CD4-positive, alpha-beta memory T cell (primary cell): ENCODE measurements at places on chromosomes 1 and 21.

GRCh38 chr1:16927711-16928485 lies 6.2 kb downstream of the CROCC start:
- no peak for DNase-seq

- DNase-seq, result no peak
Observed at GRCh38 chr1:2650967-2651645, 18.3 kb upstream of the MMEL1 start.

- no peak for DNase-seq
Observed at GRCh38 chr1:72649211-72649888, 367.0 kb upstream of the NEGR1 start.

- DNase-seq, result no peak
Observed at GRCh38 chr1:167472752-167473521, 45.4 kb downstream of the CD247 start.

- DNase-seq, result no peak
Observed at GRCh38 chr1:165891111-165891860, 63.9 kb downstream of the UCK2 start.

GRCh38 chr1:42114229-42114628 lies 39.0 kb upstream of the GUCA2B start:
- no peak for DNase-seq

GRCh38 chr1:19344372-19344810 lies 32.3 kb downstream of the SLC66A1 start:
- peak; percentile 37 for DNase-seq

DNA sequence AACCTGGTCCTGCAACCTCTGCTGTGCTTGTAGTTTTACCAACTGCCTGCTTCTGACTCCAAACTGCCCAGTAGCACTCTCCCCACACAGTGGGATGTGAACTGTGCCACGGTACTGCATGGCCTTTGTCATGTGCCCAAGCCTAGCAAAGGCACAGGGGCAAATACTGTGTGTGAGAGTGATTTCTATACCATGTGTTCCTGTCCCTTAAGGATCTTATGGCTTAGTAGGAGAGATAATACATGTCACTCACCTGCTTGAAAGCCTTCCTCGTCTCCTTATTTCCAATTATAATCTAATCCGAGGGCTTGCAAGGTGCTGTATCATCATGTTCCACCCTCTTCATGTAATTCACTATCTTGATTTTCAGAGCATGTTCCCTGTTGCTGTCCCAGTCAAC lies 51.3 kb downstream of the UBE4B start:
- DNase-seq, result no peak

DNA sequence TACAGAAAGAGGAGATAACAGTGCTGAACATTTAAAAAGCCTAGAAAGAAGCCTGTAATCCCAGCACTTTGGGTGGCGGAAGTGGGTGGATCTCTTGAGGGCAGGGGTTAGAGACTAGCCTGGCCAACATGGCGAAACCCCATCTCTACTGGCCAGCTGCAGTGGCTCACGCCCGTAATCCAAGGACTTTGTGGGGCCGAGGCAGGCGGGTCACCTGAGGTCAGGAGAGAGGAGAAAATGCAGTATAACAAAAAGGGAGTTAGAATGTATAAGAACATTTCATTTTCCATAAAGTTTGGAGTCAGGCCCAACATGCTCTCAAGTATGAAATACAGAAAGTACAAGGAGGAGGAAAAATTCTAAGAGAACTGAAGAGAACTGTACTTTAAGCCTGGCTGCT lies 134.5 kb downstream of the SMYD3 start:
- DNase-seq, result no peak

GRCh38 chr1:104238991-104239390 lies 489.3 kb downstream of the AMY1C start:
- no peak for DNase-seq

DNA sequence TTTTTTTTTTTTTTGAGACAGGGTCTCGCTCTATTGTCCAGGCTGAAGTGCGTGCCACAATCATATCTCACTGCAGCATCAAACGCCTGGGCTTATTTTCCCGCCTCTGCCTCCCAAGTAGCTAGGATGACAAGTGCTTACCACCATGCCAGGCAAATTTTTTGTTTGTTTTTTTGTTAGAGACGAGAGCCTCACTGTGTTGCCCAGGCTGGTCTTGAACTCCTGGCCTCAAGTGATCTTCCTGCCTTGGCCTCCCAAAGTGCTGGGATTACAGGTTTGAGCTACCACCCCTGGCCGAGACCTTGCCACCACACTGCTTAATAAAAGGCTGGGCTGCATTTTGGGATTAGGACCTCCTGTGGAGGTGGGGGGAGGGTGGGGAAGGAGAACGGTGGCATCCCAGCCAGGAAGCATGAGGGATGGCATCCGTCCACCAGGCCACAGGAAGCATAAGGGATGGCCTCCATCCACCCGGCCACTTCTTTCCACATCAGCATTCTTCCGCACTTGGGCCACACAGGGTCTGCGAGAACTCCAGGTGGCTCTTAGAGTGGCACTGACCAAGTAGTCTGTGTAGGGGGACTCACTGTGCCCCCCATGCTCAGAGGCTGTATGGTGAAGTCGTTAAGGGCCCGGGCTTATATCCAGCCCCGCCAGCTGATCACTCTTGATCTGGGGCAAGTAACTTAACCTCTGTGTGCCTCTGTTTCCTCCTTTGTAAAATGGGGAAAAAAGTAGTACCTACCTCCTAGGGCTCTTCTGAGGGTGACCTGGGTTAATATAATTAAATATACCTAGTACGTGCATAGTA lies 75.0 kb downstream of the GALNT2 start:
- no peak for DNase-seq

GRCh38 chr21:46662367-46662654 lies 26.8 kb downstream of the PRMT2 start:
- no peak for DNase-seq

GRCh38 chr1:77978293-77978968 lies 441 bp downstream of the FUBP1 start:
- DNase-seq, result peak; percentile 84

DNA sequence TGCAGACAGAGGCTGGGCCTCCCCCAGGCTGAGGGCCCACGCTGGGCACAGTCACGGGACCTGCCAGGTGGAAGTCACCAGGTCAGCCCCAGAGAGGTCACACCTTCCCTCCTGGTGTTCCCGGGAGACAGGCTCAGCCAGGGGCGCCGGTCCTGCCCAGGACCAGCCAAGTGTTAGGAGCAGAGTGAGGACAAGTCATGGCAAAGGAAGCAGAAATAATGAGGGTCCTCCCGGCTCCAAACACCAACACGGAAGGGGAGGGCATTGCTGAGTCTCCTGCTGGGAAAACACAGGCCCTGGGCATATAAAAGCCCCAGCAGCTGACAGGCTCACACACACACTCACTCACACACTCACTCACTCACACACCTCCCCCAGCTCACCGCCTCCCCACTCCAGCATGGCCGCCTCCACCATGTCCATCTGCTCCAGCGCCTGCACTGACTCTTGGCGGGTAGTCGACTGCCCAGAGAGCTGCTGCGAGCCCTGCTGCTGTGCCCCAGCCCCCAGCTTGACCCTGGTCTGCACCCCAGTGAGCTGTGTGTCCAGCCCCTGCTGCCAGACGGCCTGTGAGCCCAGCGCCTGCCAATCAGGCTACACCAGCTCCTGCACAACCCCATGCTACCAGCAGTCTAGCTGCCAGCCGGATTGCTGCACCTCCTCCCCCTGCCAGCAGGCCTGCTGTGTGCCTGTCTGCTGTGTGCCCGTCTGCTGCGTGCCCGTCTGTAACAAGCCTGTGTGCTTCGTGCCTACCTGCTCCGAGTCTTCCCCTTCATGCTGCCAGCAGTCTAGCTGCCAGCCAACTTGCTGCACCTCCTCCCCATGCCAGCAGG lies at the start of gene KRTAP10-10:
KRTAP10-10 (plus strand) TSS at position 339 of the 833 bp plus-strand sequence; CDS start at position 401, 62 bp downstream.
- no peak for DNase-seq

- DNase-seq, result no peak
Observed at GRCh38 chr1:228964178-228965089, 229.2 kb downstream of the RHOU start.

DNA sequence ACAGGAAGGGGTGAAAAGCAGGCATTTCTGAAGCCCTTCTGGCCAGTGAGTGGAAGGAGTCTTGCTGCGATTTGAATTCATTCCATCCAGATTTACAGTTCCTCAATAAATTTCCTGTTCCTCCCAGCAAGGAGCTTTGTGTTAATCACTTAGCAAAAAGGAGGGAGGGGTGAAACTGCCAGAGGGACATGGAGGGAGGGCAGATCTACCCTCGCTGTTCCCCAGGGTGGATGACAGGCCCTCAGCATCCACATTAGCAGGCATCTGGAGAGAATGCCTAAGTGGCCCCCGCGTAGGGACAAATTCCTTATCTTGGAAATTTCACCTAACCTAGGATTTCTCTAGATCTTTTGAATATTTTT lies 1.2 kb downstream of the ETV3 start:
- no peak for DNase-seq

DNA sequence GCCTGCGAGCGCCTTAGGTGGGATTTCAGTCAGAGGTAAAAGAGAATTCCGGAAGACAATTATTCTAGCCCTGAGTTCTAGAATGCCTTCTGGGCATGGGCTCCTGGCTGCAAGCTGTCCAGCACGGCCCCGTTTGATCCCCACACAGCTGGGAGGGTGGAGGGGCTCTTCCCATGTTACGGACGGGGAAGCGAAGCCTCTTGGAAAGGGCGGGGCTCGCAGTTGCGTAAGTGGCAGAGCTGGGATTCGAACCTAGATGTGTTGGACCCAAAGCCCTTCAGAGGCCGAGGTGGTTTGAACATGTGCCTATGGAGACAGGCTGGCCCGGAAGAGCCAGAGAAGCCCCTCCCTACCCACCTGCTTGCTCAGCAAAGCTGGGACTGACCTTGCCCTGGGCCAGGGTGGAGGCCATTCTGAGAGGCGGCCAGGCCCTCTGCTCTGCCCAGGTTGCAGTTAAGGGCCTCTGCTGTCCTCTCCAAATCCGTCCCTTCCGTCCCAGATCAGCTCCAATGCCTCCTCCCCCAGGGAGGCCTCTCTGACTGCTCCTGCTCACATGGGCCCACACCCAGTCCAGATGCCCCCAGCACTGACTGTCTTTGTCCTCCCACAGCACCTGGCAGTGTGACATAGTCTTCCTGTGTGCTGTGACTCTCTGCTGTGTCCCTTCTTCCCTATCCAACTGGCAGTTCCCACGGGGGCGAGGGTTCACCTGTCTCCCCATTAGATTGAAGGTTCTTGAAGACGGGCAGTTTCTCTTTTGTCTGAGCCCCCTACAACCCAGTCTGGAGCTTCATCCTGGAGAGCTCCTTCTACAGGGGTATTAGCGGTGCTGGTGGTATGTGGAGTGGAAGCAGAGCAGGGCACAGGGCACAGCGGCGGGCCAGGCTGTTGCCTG lies 1.2 kb upstream of the HSPB7 start:
- no peak for DNase-seq

DNA sequence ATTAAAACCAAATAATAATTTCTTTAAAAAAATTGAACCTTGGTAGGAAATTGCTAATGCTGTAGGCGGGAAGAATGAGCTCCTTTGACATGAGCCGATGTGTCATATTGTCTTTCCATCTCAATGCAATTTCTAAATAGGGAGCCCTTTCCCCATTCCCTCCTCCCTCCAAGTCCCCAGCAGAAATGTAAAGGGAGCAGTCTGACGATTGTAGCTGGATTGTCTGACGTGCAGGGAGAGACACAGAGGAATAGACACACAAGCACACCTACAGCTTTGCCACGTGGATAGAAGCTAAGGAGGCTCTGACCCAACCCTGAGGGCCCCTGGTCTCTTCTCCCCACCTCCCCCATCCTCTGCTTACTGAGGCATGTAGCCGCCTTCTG lies 3.6 kb upstream of the SYT6 start:
- no peak for DNase-seq

DNA sequence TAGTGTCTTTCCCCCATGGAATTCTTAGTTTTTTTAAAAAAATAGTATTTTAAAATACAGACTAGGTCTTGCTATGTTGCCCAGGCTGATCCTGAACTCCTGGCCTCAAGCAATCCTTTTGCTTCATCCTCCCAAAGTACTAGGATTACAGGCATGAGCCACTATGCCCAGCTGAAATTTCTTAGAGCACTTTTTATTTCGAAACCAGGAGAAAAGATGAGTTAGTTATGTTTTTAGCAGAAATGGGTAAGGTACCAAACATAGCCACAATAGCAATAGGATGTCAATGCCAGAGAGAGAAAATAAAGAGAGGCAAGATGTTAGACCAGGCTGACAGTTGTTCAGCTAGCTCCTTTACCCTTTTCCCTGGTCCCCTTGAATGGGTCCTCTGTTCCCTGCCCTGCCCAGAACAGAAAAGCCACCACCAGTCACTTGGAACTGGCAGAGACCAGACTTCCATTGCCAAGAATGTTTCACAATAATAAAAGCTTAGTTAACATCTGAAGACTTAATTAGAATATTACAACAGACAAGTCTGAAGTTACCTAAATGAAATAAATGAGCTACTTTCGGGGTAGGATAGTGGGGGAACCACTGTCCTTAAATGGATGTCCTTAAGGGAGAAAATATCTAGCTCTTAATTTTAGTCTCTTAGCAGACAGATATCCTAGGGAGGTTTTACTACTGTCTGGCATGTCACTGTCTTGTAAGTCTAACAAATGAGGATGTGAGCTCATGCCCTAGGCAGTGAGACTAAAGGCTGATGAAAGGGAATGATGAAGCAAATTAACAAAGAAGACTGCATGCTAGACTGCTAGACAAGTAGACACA lies 54.3 kb downstream of the ABL2 start:
- no peak for DNase-seq

DNA sequence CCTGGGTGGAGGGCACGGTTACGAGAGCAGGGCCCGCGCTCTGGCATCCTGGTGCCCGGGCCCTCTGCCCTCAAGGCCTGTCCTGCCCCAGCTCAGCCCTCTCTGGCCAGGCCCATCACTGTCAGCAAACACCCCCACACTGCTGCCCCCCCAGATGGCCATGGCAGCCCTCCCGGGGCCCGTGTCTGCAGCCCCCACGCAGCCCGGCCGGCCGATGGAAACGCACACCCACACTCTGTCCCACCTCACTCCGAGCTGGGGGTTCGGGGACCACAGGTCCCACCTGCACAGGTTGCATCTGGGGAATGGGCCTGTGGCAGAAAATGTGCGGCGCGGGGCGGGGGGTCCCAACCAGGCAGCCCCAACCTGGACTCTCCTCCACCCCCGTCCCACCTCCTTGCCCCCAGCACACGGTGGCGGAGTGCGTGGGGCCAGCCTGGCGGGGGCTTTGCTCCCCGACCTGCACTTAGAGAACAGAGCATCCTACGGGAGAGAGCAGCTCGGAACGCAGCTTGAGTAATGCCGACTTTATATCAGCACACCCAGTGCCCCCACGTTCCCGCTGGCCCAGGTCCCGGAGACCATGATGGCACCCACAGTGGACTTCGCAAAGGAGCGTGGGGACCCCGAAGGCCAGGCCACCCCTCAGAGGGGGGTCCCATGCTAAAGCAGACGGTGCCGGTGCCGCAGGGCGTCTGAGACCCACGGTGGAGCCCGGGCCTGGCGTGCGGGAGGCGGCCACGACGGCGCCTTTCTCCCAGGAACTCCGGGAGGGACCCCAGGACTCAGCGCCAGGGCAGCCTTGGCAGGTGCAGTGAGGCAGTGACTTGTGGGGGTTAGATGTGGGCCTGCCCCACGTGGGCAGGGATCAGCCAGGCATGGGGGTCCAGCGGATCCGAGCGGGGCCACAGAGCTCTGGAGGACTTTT lies 7.5 kb upstream of the RNF223 start:
- DNase-seq, result no peak

GRCh38 chr1:192826791-192827546 lies 18.1 kb downstream of the RGS2 start:
- DNase-seq, result no peak

GRCh38 chr1:232940262-232940661 lies 10.1 kb upstream of the NTPCR start:
- DNase-seq, result no peak
